ENCODE measurements at places on chromosomes 2 and 18. TPM values are rescaled to one million over a fixed set of nuclear protein-coding genes. Genes with fewer than 3 reads are reported as not detected.

Gene NDUFB3
- 68.2 TPM for total RNA-seq

DNA sequence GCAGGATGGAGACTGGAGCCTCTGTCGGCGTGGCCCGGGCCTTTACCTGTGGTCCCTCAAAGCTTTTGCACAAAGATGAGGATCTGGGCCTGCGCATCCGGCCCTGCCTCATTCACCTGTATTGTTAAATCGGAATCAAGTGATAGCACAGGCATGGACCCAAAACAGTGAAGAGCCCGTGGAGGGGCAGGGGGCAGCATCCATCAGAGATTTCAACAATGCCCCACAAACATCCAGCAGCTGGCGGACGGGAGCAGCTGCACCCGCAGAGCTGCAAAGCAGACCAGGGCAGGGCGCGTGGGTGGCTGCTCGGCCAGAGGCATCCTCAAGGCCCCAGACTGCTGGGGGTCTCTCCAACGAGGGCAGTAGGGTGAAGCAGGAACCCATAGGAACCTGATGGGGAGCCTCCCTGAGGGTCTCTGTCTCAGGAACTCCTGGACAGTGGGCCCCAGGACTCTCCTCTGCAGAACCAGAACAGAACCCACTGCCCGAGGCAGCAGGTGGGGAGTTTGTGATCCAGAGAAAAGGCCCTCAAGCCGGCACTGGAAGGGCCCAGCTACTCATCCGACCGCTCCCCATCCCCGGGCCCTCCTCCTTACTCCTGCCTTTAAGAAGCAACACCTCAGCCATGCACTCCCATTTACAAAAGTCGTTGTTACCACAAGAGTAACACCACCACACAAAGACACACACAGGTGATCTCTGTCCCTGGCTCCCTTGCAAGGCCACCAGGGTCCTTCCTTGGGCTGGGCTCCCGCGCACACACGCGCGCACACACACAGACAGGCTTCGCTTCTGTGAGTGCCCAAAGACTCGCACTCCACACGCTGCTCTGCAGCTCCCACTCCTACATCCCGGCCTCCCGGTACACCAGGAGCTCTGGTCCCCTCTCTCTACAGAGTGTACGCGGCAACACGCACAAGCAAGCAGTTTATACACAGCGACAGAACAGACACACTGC is 28.8 kb downstream of the HDAC4 start:
- DNase-seq, result no peak

Gene LONRF2
- 4.2 TPM for total RNA-seq

GRCh38 chr2:157657101-157657500 is 28.4 kb upstream of the ACVR1C start:
- DNase-seq, result no peak

GRCh38 chr2:204550751-204551511 is 5.7 kb downstream of the PARD3B start:
- DNase-seq, result no peak

DNA sequence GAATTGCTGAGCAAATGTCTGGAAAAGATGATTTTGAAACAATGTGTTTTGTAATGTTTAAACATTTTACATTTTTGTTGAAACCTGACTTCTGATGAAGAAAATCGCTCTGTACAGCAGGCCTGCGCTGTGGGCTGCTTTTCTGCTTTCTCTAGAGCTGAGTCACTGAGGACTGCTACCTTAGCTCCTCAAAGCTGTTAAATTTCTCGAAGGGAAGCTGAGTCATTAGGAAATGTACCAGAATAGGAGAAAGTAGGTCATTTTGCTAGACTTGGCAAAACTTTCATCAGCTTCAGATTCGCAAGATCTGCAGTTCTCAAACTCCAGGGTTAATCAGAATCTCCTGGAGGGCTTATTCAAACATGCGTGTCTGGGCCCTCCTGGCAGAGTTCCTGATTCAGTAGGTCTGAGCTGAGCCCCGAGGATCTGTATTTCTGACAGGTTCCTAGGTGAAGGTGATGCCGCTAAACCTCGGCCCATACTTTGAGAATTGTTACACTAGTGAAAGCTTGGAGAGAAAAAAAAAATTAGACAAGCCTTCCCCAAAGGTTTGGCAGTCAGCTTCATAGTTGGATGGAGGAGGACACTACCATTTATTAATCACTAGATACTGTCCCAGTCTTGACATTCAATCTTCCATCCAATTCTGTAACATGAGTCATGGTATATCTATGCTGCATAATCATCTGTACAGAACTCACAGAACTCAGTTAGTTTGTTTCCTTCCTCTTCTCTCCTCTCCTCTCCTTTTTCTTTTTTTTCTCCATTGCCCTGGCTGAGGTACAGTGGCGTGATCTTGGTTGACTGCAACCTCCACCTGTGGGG is 297.6 kb downstream of the PARD3B start:
- no peak for DNase-seq

DNA sequence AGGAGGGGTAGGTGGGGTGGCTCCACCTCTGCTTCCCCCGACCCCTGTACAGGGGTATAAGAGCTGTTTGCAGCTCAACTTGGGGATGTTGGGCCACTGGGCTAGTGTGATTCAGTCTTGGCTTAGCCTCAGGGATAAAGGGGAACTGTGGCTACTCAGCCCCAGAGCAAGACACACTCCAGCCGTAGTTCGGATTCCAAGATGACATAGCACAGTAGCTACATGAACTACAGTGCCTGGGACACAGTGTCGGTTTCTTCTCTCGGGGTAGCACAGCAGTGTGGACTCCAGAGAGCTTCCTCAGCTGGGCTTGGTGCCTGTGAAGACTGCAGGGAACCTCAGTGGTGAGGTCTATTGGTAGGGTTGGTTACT is 21.1 kb downstream of the CARF start:
- DNase-seq, result no peak

GRCh38 chr2:8570637-8571036 is 111.2 kb upstream of the ID2 start:
- no peak for DNase-seq

Gene SKOR2
- not detected for total RNA-seq

Gene ASPRV1
- total RNA-seq, result 2.1 TPM

GRCh38 chr2:53235836-53236582 is 531.6 kb upstream of the CHAC2 start:
- no peak for DNase-seq

DNA sequence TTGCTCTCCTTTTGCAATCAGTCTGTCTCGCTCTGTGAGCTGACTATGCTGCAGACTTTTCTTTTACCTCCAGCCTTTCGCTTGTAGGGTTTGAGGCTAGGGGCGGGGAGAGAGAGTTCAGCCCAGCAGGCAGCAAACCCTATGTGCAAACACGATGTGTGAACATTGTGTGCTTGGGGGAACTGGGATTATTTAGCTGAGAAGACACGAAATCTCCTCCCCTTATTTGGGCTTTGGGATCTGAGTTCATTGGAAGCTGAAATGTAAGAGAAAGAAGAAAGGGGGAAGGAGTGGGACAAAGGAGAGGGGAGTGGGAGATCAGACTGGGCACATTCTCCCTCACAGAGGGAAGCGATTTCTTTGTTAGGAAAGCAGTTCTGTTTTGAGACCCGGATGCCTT is 189.6 kb upstream of the TNP1 start:
- no peak for DNase-seq

Gene GCA
- 64.8 TPM for total RNA-seq

DNA sequence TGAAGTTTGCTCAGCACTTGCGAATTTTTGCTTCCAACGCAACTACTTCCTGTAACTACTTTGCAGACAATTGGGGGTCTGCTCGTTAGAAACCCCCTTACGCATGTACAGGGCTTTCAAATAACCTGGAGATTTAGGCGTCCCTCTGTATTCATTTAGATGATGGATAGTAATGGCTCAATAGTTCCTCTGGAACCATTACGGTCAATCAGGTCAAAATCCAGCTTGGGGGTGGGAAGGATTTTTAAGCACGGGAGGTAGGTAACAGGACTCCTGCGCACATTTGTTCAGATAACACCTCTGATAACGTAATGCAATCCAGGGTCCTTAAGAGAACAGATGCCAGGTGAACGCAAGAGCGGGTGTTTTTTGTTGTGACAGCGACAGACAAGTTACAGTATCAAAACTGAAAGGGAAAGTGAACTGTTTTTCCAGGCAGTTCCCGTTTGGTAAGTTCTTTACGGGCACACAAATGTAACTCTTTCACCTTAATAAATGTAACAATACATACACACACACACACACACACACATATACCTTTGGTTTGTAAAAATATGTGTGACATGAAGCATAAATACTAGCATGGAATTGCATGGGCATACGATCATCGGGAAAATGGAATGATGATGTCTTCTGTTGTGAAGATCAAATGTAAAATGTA is 3.8 kb upstream of the OSR1 start:
- DNase-seq, result no peak

Gene C2orf66
- total RNA-seq, result 0.38 TPM

DNA sequence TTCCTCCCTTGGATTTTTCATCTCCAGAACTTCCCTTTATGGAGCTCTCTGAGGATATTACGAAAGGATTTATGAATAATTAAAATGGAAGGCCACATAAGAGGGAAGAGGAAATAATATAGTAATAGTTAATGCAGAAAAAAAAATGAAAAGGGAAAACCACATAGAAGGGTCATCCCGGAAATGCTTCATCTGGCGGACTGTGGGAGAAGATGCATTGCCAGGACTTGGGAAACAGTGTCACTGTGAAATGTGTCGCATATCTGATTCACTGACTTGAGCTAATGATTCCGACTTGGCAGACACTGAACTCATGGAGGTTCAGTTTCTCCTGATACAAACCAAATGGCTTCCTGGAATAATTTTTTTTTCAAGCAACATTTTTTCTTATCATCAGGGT is 129.9 kb upstream of the RMP24 start:
- DNase-seq, result no peak

DNA sequence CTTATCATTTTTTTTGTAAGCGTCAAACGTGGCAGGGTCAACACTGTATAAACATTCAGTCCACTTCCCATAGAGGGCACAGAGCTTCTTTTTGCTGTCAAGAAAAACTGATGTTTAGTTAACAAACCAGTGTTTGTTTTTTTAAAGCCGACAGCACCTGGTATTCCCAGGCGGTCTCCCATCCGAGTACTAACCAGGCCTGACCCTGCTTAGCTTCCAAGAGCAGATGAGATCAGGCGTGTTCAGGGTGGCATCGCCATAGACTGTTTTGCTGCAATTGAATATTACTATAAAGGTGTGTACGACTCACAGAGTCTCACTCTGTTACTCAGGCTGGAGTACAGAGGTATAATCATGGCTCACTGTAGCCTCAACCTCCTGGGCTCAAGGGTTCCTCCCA is 31.5 kb downstream of the CABYR start:
- no peak for DNase-seq

All from upper lobe of right lung (tissue), 1 donor.